ENCODE measurements at places on chromosomes 5 and 9. TPM values are rescaled to one million over a fixed set of nuclear protein-coding genes. Genes with fewer than 3 reads are reported as not detected.

Gene TIMD4
- not detected for total RNA-seq

Gene GGTA1
- not detected for total RNA-seq

Gene DDX4
- total RNA-seq = not detected

Gene CENPK
- total RNA-seq = 2.7 TPM

Gene NEUROG1
- total RNA-seq = not detected

Gene C9orf50
- 0.18 TPM for total RNA-seq

Gene RANBP3L
- not detected for total RNA-seq

Gene GRIN3A
- total RNA-seq = not detected

Gene F2RL1
- 16.5 TPM for total RNA-seq

Gene GAPVD1
- 34.1 TPM for total RNA-seq

Gene ARL14EPL
- total RNA-seq = 0.18 TPM

Gene FUT7
- total RNA-seq = not detected

Gene AQP7
- total RNA-seq = 0.09 TPM
